ENCODE measurements at places on chromosomes 2 and 18. TPM values are rescaled to one million over a fixed set of nuclear protein-coding genes. Genes with fewer than 3 reads are reported as not detected.

The CCDC85A gene
- not detected for total RNA-seq

The CYS1 gene
- total RNA-seq = 0.13 TPM

The GCG gene
- not detected for total RNA-seq

The CD207 gene
- total RNA-seq = not detected

DNA sequence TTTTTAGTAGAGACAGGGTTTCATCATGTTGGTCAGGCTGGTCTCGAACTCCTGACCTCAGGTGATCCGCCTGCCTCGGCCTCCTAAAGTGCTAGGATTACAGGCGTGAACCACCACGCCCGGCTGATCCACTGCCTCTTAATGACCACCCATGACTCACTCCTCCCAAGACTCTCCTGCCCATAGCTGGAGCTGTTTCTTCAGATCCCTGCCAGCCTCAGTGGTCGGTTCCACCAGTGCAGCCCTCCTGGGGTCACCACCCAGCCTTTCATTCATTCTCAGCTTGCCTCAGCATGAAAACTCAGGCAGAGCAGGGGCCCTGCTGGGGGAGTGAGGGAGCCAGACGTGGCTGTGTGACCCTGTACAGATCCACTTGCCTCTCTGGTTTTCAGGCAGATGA, 12.5 kb downstream of the KCNIP3 start:
- H3K4me1 ChIP-seq = no peaks in the 10 kb centered on the region
- no peak overlapping the region for H3K4me3 ChIP-seq

- H3K27ac ChIP-seq = no peak overlapping the region
These were observed 34.1 kb upstream of the MAT2A start for GRCh38 chr2:85504778-85505261.

GRCh38 chr2:197838036-197838435, 33.6 kb downstream of the PLCL1 start:
- H3K36me3 ChIP-seq = no peaks in the 10 kb centered on the region
- no peaks in the 10 kb centered on the region for H3K4me1 ChIP-seq
- no peak overlapping the region for H3K27ac ChIP-seq
- H3K27me3 ChIP-seq = no peaks in the 10 kb centered on the region

GRCh38 chr2:152078662-152079061, 20.2 kb downstream of the CACNB4 start:
- H3K4me3 ChIP-seq = no peak overlapping the region
- DNase-seq = no peak
- H3K27me3 ChIP-seq = no peaks in the 10 kb centered on the region
- H3K4me1 ChIP-seq = no peaks in the 10 kb centered on the region
- no peak overlapping the region for H3K27ac ChIP-seq
- H3K36me3 ChIP-seq = no peaks in the 10 kb centered on the region

DNA sequence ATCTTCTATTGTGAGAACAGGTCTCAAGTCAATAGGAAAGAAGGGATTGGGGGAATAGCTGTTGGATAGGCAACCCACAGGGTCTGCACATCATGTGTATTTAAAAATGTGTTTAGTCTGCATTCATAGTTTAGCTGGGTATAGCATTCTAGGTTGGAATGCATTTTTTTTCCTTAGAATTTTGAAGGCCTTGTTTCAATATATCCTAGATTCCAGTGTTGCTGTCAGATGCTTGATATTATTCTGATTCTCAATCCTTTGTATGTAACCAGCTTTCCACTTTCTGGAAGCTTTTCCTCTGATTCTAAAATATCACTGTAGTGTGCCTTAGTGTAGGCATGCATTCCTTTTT, 9.0 kb upstream of the ATP8B1 start:
- no peak for DNase-seq
- H3K27me3 ChIP-seq = no peaks in the 10 kb centered on the region
- H3K27ac ChIP-seq = no peak overlapping the region
- H3K36me3 ChIP-seq = no peaks in the 10 kb centered on the region
- no peak overlapping the region for H3K4me3 ChIP-seq
- no peaks in the 10 kb centered on the region for H3K4me1 ChIP-seq

- no peaks in the 10 kb centered on the region for H3K27me3 ChIP-seq
- no peak overlapping the region for H3K4me3 ChIP-seq
- no peak for DNase-seq
- no peaks in the 10 kb centered on the region for H3K36me3 ChIP-seq
- no peak overlapping the region for H3K27ac ChIP-seq
- H3K4me1 ChIP-seq = peaks cover 1% of the 10 kb centered on the region
These were observed 309.5 kb upstream of the HS6ST1 start for GRCh38 chr2:128628206-128628605.

Data from H1 (cell line).